ENCODE measurements at places on chromosomes 4 and X.

DNA sequence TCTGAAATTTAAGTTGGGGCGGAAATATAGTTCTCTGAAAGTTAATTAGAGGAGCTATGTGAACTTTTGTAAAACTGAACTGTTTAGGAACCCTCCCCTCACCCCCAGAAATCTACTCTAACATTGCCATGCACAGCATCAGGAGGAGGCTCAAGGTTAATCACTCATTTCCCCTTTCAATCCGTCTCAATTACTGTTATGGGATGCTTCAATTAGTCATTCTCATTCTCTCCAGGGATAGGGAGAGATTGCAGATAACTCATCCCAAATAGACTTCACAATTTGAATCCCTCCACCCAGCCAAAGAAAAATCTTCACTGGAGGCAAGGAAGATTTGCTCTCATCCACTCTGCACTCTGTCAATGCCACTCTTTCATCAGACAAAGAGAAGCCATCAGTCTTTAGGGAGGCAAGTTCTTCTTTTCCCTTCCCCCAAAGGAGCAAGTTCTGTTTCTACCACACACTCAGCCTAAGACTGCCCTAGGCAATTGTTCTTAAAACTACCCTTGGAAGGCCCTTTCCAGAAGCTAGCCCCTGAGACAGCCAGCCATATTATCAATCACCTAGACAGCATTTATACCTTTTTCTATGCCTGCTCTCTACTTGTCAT, 140.4 kb downstream of the SLC10A7 start:
- DNase-seq, result no peak

DNA sequence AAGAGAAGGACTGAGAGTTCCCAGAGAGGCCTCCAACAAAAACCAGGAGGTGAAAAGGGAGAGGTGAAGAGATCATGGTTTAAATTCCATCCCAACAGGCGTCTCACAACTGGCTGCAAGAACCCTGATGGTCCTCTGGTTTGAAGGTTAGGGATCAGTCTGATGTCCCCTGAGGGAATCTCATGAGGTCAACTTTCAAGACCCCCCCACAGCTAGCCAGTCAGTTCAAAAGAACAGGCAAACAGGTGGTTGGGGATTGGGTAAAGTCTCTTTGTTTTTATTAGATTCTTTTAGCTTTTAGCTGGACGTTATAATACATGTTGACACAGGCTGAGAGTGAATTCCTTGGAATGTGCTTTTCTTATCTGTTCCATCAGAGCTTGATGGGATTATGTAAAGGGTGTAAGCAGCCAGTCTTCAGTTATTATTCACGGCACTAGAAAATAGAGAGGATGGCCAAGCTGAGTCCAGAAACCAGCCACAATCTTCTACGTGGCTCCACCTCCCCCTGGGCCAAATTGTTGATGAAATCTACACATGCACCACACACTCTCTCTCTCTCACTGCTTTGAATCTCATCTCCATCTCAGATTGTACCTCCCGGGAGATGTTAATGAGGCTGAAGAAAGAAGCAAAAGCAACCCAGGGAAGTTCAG, 20.8 kb downstream of the ENPP6 start:
- no peak for DNase-seq

DNA sequence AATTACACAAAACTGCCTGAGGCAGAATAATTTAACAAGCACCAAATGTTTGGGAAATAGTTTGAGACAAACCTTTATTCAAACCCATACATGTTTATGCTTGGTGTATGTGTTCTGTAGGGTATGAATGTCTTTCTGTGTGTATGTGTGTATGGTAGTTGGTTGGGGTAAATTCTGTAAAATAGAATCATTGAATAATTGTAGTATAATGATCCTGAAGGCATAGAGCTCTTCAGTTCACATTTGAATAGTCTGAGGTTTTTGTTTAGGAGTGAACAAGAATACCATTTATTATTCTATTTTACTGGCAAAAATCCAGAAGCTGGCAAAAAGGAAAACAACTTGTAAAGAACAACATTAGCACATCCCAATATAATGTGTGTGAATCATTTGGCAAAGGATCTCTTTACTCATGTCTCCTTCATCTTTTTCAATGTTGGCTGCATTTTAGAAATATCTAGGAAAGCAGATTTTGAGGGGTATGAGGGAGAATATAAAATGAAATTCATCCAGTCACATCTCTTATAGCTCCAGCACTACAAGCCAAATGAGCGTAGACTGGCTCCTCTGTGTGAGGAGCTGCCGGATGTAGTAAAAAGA, 360.0 kb downstream of the CHIC1 start:
- no peak for DNase-seq

- no peak for DNase-seq
Observed at GRCh38 chrX:10379878-10380277, 223.1 kb downstream of the CLCN4 start.

GRCh38 chr4:92506933-92507332, 203.2 kb downstream of the GRID2 start:
- no peak for DNase-seq

GRCh38 chr4:17866810-17867209, 56.0 kb downstream of the NCAPG start:
- no peak for DNase-seq

DNA sequence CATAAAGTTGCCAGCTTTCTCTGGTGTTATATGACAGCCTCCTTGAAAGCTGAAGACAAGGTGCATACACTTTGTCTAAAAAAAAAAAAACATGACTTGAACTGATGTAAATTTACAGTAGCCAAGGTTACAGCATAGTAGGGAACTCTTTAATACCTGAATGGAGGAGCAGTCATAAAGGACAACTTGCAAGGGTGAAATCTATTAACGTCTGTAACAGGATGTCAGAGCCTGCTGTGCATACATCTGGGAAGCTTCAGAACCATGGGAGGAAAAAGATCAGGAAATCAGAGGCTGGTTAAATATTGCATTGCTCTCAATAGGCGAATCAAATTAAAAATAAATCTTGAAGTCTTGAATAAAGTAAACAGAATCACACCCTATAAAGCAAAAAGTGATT, 484.0 kb upstream of the CTSO start:
- DNase-seq, result no peak

DNA sequence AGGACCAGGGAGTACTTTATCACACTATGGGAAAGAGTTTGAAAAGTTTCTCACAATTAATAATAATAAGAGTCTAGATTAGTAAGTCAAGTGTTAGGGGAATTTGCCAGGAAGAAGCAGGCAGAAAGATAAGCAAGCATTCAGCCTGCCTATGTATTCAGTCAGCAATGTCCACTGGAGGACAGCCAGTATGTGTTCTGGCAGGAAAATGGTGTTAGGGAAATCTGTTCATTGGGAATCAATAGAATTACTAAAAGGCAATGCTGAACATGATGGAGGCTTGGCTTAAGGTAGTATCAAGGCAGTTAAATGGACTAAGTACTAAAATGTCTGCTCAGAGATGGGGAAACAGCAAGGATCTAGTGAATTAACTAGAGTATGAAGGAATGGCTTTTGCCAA, 221.2 kb downstream of the PPP4R3C start:
- no peak for DNase-seq

DNA sequence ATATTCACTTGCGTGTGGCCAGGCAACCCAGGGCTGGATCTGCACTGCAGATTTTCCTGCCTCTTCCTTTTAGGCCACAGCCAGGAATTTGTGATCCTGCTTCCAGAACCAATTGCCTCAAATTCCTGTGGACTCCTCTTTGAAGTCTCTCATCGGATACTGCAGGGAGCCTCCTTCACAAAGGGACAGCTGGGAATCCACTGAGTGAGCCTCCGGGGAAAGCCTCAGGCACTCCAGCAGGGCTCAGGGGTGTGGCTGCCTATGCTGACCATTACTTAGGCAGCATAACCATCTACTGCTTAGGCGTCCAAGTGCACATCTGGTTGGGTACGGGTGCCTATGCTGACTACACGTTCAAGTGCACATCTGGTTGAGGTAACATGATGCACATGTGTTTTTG, 321.5 kb downstream of the NLGN4X start:
- no peak for DNase-seq

DNA sequence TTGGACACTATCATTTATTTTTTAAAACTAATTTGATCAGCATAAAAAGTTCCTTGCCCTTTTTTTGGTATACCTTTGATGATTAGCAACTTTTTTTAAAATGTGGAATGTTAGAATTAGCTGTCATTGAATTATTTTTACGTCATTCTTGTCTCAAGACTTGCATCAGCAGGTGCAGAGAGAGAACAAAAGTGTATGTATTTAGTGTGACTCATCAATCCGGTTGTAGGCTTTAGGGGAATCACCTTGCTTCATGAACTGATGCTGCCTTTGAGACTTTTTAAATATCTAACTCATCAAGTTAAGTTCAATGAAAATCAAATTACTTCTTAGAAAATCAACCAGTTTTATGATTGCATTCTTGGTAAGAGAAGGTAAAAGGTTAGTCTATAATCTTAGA, 125.1 kb downstream of the ARX start:
- no peak for DNase-seq

GRCh38 chr4:93660036-93660435, 168.5 kb upstream of the ATOH1 start:
- DNase-seq, result no peak

DNA sequence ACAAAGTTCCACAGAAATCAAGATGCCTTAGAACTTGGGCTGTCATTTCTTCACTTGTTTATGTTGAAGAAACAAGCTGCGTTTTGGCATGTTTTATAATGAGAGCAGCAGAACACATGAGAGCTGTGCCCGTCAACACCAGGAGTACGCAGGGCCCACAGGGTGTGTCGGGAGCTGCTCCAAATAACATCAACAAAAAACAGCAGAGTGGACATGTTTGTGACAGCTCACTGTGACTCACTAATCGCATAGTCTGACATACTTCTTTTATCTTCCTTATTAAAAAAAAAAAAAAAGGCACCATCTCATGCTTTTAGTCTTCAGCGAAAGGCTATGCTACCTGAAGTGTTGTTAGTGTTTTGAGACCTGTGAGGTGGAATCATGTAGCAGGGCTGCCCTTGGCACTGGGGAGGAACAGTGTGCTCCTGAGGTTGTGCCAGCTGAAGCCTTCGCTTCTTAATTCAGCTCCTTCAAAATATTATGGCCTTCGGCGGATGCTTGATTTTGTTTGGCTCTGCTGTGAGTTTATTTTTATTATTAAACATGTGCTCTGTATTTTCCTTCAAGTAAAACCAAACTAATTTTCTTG, 32.8 kb downstream of the FHDC1 start:
- no peak for DNase-seq

- peak; percentile 14 for DNase-seq
Observed at GRCh38 chrX:41781500-41781899, 57.5 kb downstream of the GPR82 start.

GRCh38 chr4:3858046-3858730, 92.0 kb downstream of the ADRA2C start:
- DNase-seq, result no peak

GRCh38 chr4:95068401-95068800, 310.6 kb downstream of the BMPR1B start:
- DNase-seq, result no peak

- DNase-seq, result no peak
Observed at GRCh38 chr4:76260571-76260970, 9.1 kb downstream of the FAM47E start.

DNA sequence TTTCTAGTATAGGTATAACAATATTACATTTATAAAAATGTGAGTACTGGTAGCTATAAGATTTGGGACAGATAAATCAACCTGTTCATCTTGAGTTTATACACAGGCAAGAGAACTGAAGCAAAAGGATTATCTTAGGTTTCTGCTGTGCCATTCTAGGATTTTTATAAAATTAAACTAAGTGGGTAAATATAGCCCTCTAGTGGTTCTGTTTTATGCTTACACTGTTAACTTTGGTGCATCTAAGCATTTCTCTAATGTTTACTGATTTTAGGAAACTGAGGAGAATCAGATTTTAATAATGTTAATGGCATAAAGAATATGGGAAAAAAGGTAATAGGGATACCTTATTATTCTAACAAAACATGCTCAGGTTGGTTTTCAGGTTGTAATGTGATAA, 1.1 kb upstream of the RRH start:
- DNase-seq, result no peak

- DNase-seq, result no peak
Observed at GRCh38 chr4:168609369-168609768, 112.5 kb downstream of the PALLD start.

DNA sequence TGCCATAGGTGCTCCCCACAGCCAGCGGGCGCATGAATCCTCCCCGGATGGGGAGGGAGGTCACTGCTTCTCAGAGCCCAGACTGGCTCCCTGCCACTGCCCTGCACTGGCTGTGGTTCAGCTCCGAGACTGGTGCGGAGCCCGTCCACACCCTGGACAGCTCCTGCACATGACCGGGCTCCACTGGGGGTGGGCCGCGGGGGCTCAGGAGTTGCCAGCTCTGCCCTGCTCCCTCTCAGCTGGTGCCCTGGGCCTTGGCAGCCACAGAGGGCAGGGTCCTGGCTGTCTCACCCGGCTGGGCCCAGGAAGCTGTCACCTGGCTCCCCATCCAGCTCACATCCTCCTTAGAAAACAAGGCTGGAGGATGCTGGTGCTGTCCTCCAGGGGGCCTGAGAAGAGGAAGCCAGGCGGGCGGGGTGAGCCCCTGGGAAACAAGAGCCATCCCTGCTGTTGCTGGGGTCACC, 64.9 kb upstream of the ADRA2C start:
- DNase-seq, result no peak

DNA sequence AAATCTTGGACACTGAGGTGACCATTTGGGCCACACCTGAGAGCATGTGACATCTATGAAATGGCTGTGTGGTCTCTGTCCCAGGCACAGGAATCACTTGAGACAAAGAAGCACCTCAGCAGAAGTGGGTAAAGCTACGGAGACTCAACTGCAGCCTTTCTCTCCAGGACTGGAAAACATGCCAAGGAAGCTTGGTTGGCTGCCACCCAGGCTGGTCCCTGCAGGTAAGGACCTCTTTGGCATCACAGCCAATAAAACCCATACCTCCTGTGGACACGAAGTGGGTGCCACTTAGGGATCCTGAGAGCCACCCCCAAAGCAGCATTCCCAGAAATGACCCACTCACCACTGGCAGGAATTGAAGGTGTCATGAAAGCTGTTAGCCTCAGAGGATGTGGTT, 74.6 kb downstream of the LEF1 start:
- DNase-seq, result no peak

- no peak for DNase-seq
Observed at GRCh38 chrX:109373468-109373867, 108.4 kb downstream of the GUCY2F start.

GRCh38 chrX:9196961-9197640, 163.2 kb upstream of the FAM9B start:
- no peak for DNase-seq

GRCh38 chr4:13349096-13349495, 135.0 kb downstream of the RAB28 start:
- DNase-seq, result no peak

GRCh38 chrX:69232945-69233344, 67.7 kb upstream of the PJA1 start:
- peak; percentile 12 for DNase-seq
